ENCODE measurements at places on chromosomes 2 and 18. TPM values are rescaled to one million over a fixed set of nuclear protein-coding genes. Genes with fewer than 3 reads are reported as not detected.

DNA sequence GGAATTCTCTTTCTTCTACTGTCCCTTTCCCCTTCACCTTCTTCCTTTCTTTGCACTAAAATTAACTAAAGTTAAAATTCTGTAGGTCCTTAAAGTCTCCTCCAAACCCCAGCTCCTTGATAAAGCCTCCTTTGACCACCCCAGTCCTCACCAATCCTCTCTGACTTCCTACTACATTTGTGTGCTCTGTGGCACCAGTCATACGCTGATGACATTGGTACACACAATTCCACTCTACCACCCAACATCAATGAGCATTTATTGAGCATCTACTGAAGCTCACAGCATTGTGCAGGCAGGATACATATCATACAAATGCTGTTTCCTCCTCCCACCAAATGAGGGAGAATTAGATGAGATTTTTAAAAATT lies 4.5 kb upstream of the SP5 start:
- DNase-seq: no peak

- no peak for DNase-seq
Observed at GRCh38 chr2:21279525-21279924, 155.8 kb downstream of the TDRD15 start.

GNLY gene
- polyA plus RNA-seq: 0.43 TPM

ANKRD30BL gene
- not detected for polyA plus RNA-seq
